ENCODE measurements at places on chromosomes 2 and 18.

DNA sequence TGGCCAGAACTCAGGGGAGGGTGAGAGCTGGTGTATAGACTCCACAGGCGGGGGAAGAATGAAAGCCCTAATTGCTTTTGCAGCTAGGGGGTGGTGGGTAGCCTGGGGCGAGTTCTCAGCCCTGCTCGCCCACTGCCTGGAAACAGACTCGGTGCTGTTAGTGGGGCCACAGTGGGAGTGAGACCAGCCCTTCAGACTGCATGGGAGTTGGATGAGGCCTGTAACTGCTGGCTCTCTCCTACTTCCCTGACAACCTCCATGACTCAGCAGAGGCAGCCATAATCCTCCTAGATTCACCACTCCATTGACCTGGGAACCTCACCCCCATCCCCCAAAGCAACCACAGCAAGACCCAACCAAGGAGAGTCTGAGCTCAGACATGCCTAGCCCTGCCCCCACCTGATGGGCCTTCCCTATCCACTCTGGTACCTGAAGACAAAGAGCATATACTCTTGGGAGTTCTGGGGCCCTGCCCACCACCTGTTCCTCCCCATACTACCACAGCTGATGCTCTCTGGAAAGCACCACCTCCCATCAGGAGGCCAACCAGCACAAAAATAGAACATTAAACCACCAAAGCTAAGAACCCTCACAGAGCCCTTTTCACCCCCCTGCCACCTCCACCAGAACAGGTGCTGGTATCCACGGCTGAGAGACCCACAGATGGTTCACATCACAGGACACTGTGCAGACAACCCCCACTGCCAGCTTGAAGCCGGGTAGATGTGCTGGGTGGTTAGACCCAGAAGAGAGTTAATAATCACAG lies 226.3 kb downstream of the EIPR1 start:
- peak; percentile 83 for DNase-seq

DNA sequence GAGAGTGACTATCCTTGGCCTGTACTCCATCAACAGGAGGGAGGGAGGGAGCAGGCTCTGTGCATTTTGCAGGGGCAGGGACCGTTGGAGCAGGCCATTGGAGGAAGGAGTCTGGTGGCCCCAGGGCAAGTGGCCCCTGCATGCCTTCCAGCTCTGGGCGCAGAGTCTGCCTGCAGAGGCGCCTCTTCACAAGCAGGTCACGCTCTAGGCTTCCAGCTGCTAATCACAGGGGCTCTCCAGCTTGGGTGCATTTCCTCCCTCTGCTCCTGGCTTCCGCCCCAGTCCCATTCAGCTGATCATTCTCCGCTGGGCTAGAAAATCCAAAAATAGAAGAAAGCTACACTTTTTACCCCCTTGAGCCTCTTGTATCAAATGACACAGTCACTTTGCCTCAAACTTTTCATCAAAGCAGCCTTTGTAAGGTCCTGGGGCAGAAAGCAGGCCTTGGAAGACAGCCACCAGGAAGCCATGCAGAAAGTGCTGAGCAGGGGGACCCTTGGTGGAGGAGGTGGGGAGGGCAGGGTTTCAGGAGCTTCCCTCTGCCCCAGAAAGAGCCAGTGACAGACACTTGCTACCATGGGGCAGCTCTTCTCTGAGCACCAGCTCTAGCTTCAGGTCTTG lies 11.3 kb downstream of the TMEM247 start:
- DNase-seq = no peak

GRCh38 chr2:59732871-59733566 lies 820.4 kb downstream of the BCL11A start:
- no peak for DNase-seq

DNA sequence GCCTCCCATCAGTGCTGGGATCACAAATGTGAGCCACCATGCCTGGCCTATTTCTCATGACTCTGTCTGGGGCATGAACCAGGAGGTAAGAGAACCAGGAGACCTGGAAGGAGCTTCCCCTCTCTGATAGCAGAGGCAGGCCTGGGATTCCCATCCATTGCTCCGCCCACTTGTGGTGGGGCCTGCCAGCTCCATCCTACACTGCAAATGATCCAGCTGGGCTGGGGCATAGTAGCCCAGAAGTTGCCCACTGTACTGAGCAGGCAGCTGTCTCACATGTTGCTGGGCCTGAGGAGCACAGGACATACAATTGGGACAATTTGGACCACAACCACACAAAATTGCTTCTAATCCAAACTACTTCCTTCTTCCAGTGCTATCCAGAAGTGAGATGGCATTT lies 91.0 kb downstream of the MARCHF4 start:
- no peak for DNase-seq

- DNase-seq = peak; percentile 87
Observed at GRCh38 chr2:159613651-159614285, 2.6 kb downstream of the BAZ2B start.

DNA sequence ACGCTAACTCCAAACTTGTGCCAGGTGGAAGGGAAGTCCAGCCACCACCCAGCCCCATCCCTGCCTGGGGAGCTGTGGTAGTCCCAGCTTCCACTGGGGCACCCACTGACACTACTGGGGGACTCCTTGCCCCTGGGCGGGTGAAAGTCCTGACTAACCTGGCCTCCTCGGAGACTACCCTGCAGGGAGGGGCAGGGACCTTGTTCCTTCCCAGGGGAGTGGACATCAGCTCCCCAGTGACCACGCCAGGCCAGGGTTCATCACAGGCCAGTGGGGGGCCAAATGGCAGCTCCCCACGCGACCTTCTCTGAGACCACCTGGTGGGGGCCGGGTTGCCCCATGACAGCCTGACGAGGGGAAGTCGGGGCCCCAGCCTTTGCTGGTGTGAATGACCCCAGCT lies 420.0 kb upstream of the SALL3 start:
- DNase-seq = no peak

GRCh38 chr2:237669628-237670392 lies 42.4 kb downstream of the LRRFIP1 start:
- no peak for DNase-seq

DNA sequence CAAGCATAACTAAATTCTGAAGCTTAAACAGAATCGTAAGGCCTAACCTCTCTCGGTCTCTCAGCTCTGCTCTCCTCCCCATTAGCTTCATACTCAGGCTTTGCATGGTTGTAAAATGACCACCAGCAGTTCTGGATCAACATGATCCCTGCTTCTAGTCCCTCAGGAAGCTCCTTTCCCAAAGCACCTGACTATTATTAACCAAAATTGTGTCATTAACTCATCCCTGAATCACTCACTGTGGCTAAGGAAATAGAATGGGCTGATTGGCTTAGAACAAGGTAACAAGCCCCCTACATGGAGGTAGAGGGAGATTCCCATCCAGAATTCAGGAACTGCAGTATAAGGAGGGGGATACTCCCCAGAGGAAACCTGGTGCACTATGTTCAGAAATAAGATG lies 448.3 kb downstream of the ARHGAP15 start:
- no peak for DNase-seq

GRCh38 chr2:15544227-15544626 lies 16.9 kb downstream of the NBAS start:
- no peak for DNase-seq

DNA sequence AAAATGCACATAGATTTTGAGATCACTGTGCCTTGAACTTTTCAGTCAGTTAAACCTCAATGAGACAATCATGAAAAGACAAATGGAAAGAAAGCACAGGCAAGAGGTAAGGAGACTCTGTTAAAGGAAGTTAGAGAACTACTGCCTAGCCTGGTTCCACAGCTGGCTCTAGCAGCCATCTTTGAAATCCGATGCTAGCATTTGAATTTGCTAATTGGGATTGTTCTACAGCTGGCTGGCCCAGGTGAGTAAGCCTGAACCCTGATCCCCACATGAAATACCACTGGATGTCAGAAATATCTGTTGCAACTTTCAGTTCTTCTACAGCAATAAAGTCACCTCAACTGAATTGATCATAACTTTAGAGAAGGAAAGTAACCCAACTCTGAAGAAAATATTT lies 315.2 kb upstream of the CHAC2 start:
- no peak for DNase-seq

DNA sequence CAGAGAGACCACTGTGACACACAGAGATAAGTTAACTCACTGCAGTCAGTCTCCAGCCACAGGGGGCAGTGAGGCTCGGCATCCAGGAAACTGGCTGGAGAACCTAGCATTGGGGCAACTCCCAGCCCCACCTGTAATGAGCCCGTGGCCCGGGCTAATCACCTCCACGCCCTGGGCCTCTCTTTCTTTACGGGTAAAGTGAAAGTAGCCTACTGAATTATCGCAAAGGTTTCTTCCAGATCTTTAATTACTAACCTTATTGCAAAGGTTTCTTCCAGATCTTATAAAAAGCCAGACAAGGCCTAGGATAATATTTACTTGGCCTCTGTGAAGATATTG lies 45.7 kb upstream of the ACAA2 start:
- DNase-seq = no peak

DNA sequence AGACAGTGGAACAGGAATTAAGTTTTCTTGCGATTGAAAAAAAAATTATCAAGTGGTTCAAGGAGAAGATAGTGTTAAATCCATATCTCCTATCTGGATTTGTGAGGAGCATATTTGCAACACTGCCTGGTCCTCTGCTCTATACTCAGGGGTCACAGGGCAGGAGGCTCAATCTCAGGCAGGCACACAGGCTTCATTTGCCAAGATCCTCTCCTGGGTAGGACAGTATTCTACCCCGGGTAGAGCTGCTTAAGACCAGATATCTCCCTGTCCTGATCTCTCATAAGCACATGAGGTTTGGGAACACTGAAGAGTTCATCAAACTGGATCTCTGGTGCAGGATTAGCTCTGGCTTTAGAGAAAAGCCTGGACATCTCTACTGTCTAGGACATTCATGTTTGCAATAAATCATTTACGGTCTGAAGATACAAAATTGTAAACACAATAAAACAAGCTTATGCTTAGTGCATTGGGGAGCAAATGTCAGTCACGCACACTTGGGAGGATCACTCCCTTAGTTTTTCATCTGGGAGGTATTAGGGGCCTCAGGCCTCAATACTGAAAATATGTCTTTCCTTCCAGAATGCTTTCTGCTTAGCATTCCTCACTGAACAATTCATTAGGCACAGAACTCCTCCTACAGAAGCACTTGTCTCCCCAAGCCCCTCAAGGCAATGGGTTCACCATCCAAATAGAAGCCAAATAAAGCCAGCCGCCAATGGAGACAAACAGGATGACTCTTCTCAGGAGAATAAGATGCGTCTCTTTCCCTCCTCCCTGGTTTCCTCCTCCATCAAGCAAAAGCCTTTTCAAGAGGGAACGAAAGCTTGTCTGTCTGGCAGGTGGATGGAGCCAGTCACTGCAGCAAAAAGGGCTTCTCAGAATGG lies 34.1 kb upstream of the LCLAT1 start:
- DNase-seq = no peak

DNA sequence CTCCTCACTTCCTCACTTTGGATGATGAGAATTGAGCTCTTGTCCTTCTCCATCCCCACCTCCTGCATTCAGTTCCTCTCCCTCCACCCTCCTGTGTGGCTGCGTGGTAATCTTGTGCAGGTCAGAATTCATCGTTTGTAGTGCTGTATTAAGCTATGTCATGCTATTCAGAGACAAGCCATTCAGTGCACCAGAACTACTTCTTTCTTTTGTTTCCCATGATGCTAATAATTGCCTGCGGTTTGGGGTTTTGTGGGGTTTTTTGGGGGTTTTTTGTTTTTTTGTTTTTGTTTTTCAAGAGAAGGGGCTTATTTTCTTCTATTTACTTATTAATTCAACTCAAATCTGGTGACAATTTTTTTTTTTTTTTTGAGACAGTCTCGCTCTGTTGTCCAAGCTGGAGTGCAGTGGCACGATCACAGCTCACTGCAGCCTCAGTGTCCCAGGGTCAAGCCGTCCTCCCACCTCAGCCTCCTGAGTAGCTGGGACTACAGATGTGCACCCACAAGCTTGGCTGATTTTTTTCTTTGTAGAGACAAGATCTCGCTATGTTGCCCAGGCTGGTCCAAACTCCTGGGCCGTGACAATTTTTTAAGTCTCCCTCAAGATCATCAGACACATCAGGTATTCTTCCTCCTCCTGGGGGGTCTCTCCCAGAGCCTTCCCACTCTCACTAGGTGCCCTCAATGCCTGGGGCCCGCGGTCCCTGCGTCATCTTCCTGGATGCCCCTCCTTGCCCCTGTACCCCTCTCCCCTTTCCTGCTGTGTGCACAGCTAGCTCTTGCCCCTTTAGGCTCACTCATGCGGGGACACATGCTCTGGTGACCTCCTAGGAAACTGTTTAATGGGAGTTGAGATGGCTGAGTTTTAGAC lies 37.8 kb downstream of the MAL start:
- no peak for DNase-seq

GRCh38 chr2:230737300-230737699 lies 24.7 kb downstream of the CAB39 start:
- no peak for DNase-seq

DNA sequence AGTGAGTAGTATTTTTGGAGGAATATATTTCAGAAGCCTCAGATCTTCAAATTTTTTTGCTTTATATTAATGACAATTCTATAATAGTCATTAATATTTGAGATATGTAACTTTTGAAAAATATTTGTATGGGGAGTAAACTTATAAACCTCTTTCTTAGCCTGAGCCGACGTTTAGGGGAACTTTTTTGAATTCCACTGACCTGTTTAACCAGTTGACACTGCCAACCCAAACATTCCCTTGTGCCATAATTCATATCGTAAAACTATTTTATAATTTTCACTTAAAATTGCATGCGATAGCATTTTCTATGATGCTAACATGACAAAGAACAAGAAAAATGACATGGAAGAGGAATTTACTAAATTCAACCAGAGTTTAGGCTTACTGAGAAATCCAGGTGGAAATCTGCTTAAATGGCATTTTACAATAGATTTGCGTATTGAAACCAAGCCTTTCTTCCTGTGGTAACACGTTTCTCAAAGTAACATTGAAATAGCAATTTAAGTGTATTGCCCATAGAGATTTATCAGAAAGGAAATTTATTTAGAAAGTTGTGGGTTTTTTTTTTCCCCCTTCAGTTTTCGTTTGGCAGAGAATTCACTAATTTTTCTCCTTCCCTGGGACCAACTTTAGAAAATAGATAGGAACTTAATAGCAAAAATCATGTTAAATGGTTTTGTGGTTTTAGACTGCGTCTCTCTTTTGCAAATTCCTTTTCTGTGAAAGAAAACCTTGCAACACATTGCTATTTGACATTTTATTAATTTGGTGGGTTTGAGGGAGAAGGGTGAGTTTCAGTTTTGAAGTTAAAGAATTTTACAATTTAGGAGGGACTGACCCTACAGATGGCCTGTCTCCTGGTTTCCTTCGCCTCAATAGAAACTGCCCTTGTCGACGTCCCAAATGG lies 77.4 kb downstream of the TANC1 start:
- no peak for DNase-seq

DNA sequence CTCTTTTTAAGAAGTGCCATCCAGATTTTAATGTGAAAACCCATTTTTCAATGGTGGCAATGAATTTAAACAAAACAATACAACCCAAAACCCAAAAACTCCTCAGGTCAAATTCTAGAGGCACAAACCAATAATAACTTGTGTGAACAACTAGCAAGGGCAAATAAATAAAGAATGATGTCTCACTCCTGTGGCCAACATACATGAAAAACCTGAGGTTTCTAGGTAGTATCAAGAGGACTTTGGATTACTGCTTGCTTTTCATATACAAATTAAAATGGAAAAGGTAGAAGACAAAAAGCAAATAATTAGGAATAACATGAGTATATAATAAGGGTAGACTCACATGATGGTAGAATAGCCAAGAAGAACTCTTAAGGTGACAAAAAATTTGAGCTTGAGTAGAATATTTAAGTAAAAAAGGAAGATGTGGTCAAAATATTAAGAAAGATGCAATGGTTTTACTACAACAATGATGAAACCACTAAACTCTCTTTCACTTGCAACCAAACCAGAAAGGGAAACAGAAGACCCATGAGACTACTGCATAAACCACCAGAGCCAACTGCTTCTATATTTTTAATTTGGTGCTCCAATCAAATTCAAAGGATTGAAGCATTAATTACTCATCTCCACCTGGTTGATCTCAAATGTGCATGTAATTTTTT lies 53.5 kb downstream of the DARS1 start:
- no peak for DNase-seq
